Calu3 (cell line): ENCODE measurements at places on chromosomes 3 and 15. TPM values are rescaled to one million over a fixed set of nuclear protein-coding genes. Genes with fewer than 3 reads are reported as not detected.

Gene TM4SF18
- 0.21 TPM in 1 of 2 replicates, not detected in the other for total RNA-seq

Gene TICRR
- total RNA-seq, result 41.7 and 45.2 TPM in 2 replicates

Gene FOXL2
- 0.42 and 0.86 TPM in 2 replicates for total RNA-seq

Gene MOBP
- total RNA-seq, result 0.57 TPM in 1 of 2 replicates, not detected in the other

Gene TRH
- total RNA-seq, result not detected in 2 replicates

Gene XCR1
- total RNA-seq, result not detected in 2 replicates

Gene CHST14
- total RNA-seq, result 8.7 and 11.5 TPM in 2 replicates

Gene HRG
- 0.17 and 0.40 TPM in 2 replicates for total RNA-seq

Gene TNIK
- 17.6 and 19.7 TPM in 2 replicates for total RNA-seq

Gene CCR9
- not detected in 2 replicates for total RNA-seq

Gene ZNF80
- not detected in 2 replicates for total RNA-seq

Gene PDZRN3
- not detected in 2 replicates for total RNA-seq

Gene ARIH1
- 179 and 181 TPM in 2 replicates for total RNA-seq
